ENCODE measurements at places on chromosomes 3 and 15. TPM values are rescaled to one million over a fixed set of nuclear protein-coding genes. Genes with fewer than 3 reads are reported as not detected.
A peak's percentile ranks its signal among the peaks of the same experiment; 100 is the strongest.

- DNase-seq = peak; percentile 94
Measured at GRCh38 chr3:127672429-127673190, at the start of gene ABTB1. TSS of gene ABTB1 (plus strand) at chr3:127672952. CDS start at chr3:127673026, 74 bp downstream.

Gene CNTN6
- total RNA-seq = not detected

Gene SACM1L
- total RNA-seq = 34.2 TPM

GRCh38 chr3:159196359-159196758 lies 394.5 kb downstream of the MFSD1 start:
- no peak for DNase-seq

Gene NUTM1
- not detected for total RNA-seq

DNA sequence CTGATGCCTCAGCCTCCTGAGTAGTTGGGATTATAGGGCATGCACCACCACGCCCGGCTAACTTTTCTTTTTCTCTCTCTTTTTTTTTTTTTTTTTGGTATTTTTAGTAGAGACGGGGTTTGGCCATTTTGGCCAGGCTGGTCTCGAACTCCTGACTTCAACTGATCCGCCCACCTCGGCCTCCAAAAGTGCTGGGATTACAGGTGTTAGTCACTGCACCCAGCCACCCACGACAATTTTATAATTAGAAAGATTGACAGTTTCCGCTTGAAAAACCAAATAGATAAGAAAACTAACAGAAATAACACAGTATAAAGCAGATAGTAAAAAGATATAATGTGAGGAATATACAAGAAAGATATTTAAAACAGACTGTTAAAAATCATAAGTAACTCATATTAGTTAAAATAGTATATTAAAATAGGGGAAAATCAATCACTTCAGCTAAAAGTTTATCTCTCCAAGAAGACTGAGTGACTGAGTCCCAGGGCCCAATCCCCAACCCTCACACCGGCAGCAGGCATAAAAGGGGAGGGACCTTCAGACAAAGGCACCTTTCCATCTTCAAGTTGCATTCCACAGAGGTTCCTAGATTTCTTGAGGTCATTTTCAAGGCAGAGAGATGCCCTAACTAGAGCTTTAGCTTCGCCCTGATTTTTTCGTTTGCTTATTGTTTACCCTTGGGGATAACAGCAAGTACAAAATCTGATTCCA lies 1.4 kb upstream of the WHAMM start:
- no peak for DNase-seq

GRCh38 chr3:101888653-101889052 lies 39.3 kb downstream of the NFKBIZ start:
- DNase-seq = no peak

GRCh38 chr3:197002701-197003454 lies 26.7 kb downstream of the MELTF start:
- DNase-seq = peak; percentile 90

Gene GP5
- 0.39 TPM for total RNA-seq

Data from activated CD4-positive, alpha-beta T cell treated with anti-CD3 and anti-CD28 coated beads for 36 hours (primary cell).